ENCODE measurements at places on chromosomes 2 and 18.

DNA sequence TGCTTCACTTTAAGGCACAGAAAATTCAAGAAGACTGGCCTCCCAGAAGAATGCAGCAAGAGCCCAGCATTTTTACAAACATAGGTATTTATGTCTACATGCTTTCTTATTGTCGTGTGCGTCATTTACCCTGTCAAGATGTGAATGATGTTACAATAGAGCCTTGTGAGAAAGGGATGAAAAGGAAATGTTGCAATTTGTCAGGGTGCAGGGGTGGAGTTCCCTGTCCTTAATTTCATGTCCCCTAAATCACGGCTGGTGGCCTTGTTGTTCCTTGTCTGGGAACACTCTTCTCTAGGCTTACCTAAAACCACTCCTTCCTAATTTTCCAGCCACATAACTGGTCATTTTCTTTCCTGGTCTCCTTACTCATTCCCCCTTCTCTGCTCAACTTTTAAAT lies 194.2 kb downstream of the TXNL1 start:
- DNase-seq: no peak

DNA sequence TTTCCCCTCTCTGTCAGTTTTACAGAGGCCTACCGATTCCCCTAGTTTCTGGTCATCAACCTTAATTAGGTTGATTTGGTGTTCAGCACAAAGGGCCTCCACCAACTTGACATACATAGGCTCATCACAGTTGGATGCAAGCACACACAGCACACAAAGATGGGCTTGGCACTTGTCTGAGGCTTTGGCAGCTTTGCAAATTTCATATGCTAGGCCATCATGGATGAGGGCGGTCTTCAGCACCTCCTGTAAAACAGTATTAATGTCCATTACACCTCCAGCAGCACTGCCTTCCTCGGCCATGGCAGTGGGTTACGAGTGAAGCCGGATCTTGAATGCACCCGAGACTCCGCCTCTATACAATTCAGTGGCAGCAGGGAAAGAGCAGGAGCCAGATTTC lies 56.9 kb downstream of the REL start:
- DNase-seq: no peak

GRCh38 chr2:11494310-11494709 lies 28.3 kb upstream of the E2F6 start:
- no peak for DNase-seq

GRCh38 chr18:61554117-61554776 lies 221.0 kb downstream of the CDH20 start:
- DNase-seq: peak; percentile 22

DNA sequence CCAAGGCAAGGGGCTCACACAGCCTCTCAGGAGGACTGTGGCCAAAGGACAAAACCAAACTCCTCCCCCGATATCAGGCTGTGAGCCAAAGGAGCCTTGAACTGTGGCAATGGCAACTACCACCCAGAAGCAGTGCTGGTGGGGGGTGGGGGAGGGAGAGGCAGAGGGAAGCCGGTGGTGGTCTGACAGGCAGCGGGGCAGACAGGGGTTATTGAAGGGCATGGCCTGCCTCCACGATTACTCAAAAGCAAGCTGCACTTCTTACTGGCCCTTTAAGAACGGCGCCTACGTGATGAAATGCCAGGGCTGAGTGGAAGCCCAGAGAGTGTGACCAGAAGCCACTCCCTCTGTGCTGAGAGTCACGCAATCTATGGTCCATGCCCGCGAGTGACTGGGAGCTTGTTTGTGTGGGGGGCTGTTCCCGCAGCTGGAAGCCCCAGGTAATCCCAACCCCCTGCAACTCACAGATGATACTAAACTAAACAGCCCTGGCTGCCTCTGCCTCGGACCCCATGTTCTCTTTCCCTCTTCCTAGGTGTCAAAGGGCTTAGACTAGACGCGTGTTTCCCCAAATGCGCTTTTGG lies 128.2 kb upstream of the CXCR4 start:
- peak; percentile 72 for DNase-seq

- no peak for DNase-seq
These were observed 95.2 kb upstream of the KLF7 start for GRCh38 chr2:207260947-207261346.

DNA sequence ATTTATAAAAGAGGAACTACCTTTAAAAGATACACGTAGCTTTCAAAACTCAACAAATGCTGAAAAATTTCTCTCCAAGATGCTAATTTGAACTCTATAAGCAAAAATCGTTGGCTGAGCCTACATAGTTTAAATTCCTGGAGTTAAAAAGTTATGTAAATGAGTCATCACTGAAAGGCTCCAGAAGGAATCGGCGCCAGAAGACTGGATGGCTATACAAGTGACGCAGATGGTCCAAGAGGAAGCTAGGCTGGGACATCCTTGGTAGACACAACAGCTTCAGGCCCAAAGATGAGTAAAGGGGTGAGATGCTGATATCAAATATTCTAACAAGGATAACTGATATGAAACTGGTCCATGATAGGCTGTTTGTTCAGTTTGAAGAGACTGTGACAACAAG lies 22.8 kb upstream of the DNAH6 start:
- DNase-seq: no peak

DNA sequence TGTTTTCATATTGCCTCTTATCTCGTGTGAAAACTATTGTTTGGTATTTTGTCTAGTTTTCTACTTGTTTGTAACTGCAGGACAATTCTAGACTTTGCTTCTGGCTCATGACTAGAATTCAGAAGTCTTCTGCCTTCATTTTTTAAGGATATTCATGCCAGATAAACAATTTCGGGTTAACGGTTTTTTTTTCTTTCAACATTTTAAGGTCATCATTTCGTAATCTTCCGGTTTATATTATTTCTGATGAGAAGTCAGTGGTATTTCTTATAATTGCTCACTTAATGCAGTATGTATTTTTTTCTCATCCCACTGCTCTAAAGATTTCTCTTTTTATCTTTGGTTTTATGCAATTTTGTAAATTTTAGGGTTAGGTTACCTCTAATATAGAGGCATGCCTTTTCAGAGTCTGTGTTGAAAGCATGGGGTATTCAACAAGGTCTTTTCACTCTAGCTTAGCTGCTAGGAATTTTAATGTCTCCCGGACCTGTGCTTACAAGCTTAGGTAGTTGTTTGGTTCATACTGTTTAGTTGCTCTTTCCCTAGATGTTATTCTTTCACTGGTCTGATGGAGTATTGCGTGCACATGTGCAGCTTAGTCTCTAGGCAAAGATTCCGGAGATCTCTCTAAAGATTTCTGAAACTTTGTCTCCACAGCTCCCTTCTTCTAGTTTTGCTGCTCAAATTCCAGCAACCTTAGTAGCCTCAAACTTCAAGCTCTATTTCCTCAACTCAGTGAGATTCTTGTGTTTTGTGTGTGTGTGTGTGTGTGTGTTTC lies 198.1 kb downstream of the MCFD2 start:
- no peak for DNase-seq

- no peak for DNase-seq
These were observed 275.9 kb downstream of the DCC start for GRCh38 chr18:52615943-52616342.

GRCh38 chr2:32976409-32977063 lies 29.8 kb downstream of the LTBP1 start:
- no peak for DNase-seq

DNA sequence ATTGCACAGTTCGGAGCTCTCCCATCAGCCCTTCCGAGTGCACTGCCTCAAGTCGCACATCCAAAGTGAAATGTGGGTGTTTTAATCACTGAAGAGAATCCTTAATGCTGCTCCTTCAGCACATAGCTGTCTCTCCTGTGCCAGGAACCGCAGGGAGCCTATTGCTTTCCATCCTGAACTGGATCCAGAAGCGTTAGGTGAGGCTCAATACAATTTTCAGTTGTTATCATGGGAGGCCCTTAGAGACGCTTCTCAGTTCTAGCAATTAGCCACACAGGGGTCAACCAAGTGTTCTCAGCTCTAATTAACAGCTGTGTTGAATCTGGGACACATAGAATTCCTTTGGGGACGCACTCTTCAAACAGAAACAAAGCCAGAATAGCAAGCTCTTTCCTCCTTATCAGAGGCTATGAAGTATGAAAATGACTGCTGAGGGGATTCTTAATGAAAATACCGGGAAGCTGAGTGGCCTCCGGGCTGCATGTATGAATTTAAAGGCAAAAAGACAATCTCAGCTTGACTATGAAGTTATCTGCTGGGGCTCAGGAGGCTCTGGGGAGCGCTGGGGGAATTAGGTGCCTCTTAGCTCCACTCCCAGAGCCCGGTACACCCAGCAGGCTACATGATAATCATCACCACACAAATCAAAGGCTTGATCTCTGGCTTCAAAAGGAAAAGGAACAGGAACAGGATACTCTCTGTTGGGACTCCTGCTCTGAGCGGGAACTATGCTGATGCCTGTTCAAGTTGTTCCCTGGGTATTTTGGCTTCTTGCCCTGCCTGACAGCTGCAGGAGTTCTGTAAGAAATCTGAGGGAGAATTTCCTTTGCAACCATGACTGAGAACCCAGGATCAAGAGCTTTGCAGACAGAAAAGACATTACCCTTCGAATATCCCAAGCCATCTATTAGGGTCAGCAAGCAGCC lies 55.4 kb upstream of the NCOA1 start:
- no peak for DNase-seq

DNA sequence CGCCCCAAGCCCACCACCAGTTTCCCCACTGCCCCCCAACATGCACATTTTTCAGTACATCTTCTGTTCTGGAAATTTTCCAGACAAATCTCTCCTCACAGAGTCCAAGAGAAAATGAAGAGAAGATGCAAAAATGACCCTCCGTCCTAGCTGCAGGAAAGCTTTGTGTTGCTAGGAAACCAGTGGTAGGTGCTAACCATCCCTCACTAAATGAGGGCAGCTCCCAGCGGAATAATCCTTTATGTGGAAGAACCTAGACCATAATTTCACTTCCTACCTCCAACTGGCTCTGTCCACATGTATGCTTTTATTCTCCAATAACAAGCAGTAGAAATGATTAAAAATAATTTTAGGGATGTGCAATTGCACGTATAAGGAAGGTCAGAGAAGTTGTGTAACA lies 311.9 kb upstream of the EPHA4 start:
- no peak for DNase-seq

DNA sequence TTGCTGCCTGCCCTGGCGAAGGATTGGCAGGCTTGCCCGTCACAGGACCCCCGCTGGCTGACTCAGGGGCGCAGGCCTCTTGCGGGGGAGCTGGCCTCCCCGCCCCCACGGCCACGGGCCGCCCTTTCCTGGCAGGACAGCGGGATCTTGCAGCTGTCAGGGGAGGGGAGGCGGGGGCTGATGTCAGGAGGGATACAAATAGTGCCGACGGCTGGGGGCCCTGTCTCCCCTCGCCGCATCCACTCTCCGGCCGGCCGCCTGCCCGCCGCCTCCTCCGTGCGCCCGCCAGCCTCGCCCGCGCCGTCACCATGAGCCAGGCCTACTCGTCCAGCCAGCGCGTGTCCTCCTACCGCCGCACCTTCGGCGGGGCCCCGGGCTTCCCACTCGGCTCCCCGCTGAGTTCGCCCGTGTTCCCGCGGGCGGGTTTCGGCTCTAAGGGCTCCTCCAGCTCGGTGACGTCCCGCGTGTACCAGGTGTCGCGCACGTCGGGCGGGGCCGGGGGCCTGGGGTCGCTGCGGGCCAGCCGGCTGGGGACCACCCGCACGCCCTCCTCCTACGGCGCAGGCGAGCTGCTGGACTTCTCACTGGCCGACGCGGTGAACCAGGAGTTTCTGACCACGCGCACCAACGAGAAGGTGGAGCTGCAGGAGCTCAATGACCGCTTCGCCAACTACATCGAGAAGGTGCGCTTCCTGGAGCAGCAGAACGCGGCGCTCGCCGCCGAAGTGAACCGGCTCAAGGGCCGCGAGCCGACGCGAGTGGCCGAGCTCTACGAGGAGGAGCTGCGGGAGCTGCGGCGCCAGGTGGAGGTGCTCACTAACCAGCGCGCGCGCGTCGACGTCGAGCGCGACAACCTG lies at the start of gene DES:
TSS of gene DES (plus strand) at position 223 of the 857 bp plus-strand sequence. CDS start at position 309, 86 bp downstream.
- peak; percentile 83 for DNase-seq

- no peak for DNase-seq
These were observed 244.7 kb downstream of the HRH4 start for GRCh38 chr18:24704946-24705630.

DNA sequence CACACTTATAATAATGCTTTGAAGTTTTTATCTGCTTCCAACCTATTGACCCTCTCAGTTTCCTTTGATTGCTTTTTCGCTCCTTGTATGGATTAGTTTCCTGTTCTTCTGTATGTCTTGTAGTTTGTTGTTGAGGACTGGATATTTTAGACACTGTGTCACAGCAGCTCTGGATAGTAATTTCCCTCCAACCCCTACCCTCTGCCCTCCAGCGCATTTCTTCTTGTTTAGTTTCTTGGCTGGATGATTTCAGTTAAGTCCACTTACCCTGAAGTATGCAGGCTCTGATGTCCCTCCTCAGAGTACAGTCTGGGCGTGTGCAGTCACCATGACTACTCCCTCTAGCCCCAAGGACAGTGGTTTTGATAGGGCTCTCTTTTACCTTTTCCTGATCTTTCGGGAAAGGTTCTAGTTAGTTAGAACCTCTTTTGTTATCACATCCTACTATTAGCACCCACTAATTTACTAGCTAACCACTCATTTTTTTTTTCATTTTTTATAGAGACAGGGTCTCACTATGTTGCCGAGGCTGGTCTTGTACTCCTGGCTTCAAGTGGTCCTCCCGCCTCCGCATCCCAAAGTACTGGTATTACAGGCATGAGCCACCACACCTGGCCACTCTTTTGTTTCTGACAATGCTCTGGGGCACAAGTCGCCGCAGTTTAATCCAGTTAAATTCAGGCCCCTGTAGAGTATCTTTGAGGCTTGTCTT lies 16.3 kb upstream of the LYG1 start:
- DNase-seq: no peak

DNA sequence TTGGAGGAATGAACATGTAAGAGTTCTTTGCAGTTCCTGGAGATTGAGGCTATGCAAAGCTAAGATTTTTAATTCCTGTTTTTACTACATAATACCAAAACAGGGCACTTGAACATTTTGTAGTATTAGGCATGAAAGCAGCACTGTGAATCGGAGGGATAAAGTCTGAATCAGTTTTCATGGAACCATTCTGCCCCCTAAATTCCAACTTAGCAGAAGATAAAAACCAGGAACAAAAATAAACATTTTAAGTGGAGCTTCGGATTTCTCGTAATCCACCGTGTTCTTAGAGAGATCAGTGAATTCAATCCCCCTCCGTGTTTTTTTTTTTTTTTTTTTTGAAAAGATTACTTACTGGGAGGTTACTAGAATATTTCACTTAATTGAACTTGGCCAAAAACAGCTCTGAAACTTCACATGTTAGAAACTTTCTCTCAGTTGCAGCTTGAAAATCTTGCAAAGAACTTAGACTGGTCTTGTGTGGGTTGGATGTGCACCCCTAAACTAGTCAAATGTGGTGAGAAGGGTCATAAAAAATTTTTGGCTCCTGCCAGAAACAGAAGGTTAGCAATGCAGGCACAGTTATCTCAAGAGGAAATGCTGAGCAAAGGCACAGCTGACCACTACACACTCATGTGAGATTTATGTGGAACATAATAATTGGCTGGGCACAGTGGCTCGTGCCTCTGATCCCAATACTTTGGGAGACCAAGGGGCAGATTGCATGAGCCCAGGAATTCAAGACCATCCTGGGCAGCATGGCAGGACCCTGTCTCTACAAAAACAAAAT lies 145.4 kb upstream of the RNF152 start:
- DNase-seq: no peak

GRCh38 chr2:22281033-22281432 lies 1103.9 kb upstream of the KLHL29 start:
- no peak for DNase-seq
